ENCODE measurements at places on chromosomes 1 and 21.

DNA sequence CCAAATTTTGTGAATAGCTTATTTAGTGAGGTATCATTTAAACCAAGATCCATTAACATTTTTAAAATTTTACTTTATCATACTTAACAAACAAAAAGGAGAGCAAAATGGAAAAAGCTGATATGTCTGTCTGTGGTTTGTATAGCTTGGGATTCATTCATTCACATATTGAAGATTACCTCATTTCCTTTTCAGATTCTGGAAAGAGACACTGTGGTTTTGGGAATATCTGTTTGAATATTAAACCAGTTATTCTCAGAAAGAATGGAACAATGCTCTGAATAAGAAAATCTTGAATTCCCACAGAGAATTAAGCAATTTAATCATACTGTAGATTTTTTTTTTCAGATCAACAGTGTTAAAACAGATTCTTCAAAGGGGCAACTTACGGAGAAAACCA is 93.8 kb upstream of the PRDX6 start:
- DNase-seq: no peak
- H3K27me3 ChIP-seq: no peaks in the 10 kb centered on the region
- H3K4me1 ChIP-seq: no peaks in the 10 kb centered on the region
- no peak overlapping the region for H3K27ac ChIP-seq
- H3K4me3 ChIP-seq: no peak overlapping the region

GRCh38 chr1:206824331-206824730 is 41.1 kb upstream of the IL20 start:
- H3K27me3 ChIP-seq: no peaks in the 10 kb centered on the region
- no peak overlapping the region for H3K4me3 ChIP-seq
- no peak overlapping the region for H3K27ac ChIP-seq
- no peaks in the 10 kb centered on the region for H3K36me3 ChIP-seq
- no peak for DNase-seq

GRCh38 chr1:163084330-163084729 is 15.2 kb downstream of the RGS4 start:
- DNase-seq: no peak
- no peak overlapping the region for H3K4me3 ChIP-seq
- H3K27ac ChIP-seq: no peak overlapping the region

DNA sequence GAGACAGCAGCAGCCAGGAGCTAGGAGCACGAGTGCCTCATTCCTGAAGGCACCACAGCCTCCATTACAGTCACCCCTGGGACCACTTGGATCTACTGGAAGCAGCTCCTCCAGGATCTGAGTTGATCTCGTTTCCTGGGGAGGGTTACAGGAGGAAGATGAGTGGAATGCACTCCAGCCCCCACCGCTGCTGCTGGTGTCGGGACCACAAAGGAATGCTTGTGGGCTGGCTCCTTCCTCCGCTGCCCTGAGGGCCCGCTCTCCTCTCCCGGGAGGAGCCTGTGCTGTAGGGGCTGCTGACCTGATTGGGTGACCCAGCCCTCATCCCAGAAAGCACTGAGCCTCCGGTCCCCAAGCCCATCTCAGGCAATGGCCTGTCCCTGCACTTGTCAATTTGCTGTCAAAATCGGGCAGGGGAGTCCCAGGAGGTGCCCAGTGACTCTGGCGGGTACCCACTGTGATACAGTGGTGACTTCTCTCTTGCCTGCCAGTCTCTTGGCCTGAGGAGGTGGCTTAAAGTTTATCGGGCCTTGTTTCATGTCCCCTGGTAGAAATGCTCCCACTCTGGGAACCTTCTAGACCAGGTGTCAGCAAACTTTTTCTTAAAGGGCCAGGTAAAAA is 23.1 kb downstream of the IL10RB start:
- peaks cover 59% of the 10 kb centered on the region for H3K36me3 ChIP-seq
- no peak overlapping the region for H3K27ac ChIP-seq
- peaks cover 3% of the 10 kb centered on the region for H3K4me1 ChIP-seq
- DNase-seq: no peak
- H3K4me3 ChIP-seq: no peak overlapping the region

DNA sequence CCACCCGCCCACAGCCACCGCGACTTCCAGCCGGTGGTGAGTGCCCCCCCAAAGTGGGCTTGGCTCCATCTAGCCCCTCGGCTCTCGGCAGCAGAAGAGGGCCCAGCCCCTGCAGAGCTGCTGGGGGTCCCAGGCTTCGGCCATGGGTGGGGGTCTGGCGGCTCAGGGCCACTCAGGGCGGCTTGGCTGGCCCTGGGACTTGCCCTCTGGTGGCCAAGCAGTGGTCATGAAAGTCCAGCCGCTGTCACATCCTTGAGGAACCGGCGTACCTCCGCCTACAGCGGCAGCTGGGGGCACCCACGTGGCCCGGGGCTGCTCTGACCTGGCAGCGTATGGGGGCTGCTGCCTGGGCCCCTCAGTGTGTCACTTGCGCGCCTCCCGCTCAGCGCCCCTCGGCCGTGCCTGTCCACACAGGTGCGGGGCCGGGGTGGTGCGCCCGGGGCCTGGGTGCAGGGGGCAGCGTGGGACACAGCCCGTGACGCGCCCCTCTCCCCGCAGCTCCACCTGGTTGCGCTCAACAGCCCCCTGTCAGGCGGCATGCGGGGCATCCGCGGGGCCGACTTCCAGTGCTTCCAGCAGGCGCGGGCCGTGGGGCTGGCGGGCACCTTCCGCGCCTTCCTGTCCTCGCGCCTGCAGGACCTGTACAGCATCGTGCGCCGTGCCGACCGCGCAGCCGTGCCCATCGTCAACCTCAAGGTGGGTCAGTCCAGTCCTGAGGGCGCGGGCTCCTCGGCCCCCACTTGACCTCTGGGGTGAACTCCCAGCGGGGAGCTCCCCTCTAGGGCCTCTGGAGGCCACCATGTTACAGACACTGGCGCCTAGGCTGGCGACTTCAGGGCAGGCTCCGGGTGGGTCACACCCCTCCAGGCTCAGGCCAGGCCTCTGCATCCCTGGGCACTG is 32.4 kb downstream of the SLC19A1 start:
- no peak overlapping the region for H3K4me3 ChIP-seq
- DNase-seq: no peak
- peaks cover 5% of the 10 kb centered on the region for H3K4me1 ChIP-seq

DNA sequence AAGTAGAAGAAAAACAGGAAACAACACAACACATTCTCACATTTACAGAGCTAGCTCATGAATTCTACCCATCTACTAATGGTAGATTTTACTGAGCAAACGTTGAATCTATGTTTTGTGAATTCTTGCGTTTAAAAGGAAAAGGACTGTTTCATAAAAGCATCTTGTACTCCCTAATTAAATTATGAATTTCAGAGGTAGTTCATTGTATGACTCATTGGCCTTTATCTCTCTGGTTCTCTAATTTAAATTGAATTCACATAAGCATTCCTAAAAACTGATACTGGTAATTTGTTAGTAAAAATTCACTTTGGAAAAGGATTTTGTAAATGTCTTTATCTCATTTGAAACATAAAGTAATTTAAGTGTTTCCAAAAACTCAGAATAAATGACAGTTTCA is 687.3 kb downstream of the BRINP3 start:
- H3K27me3 ChIP-seq: no peaks in the 10 kb centered on the region
- H3K4me3 ChIP-seq: no peak overlapping the region
- DNase-seq: no peak
- H3K36me3 ChIP-seq: no peaks in the 10 kb centered on the region
- H3K4me1 ChIP-seq: no peaks in the 10 kb centered on the region

- H3K27ac ChIP-seq: no peak overlapping the region
- H3K4me3 ChIP-seq: no peak overlapping the region
- H3K4me1 ChIP-seq: no peaks in the 10 kb centered on the region
- no peaks in the 10 kb centered on the region for H3K36me3 ChIP-seq
- no peaks in the 10 kb centered on the region for H3K27me3 ChIP-seq
Measured at GRCh38 chr1:109697066-109697465, 9.4 kb downstream of the GSTM1 start.

DNA sequence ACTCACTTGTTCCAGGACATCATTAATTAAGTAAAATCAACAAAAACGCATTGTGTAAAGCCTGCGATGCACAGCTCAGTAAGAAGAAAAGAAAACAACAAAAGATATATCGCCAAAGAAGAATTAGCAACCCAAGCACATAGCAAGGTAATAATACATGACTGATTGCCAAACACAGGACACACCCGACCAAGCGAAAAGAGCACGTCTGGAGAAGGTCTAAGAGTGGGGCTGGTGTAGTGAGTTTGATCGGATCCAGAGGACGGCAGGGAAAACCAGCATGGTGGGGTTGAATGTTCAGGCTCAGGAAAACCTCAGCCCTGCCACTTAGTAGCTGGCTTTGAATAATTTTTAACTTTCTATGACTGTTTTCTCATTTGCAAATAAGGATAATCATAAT is 69.8 kb downstream of the JAK1 start:
- no peak overlapping the region for H3K27ac ChIP-seq
- no peaks in the 10 kb centered on the region for H3K36me3 ChIP-seq
- no peaks in the 10 kb centered on the region for H3K27me3 ChIP-seq
- no peak overlapping the region for H3K4me3 ChIP-seq

Data from spinal cord (tissue), 10 donors.